ENCODE measurements at places on chromosomes 11 and 22.
A peak's percentile ranks its signal among the peaks of the same experiment; 100 is the strongest.

- DNase-seq, result peak; percentile 61
These were observed 19.3 kb downstream of the CREB3L1 start for GRCh38 chr11:46296528-46297448.

GRCh38 chr11:2215230-2215560 is 43.6 kb upstream of the TH start:
- DNase-seq, result no peak

GRCh38 chr11:120057595-120058581 is 80.0 kb downstream of the TRIM29 start:
- no peak for DNase-seq

DNA sequence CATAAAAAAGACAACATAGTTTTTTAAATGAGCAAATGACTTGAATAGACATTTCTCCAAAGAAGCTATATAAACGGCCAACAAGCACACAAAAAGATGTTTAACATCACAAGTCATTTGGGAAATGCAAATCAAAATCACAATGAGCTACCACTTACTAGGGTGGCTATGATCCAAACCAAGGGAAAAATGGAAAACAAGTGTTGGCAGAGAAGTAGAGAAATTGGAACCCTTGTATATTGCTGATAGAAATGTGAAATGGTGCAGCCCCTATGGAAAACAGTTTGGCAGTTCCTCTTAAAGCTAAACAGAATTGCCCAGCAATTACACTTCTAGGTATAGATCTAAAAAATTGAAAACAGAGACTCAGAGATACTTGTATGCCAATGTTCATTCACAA is 29.0 kb downstream of the PAMR1 start:
- no peak for DNase-seq

- DNase-seq, result no peak
These were observed 191.8 kb downstream of the BLID start for GRCh38 chr11:121924191-121924590.

DNA sequence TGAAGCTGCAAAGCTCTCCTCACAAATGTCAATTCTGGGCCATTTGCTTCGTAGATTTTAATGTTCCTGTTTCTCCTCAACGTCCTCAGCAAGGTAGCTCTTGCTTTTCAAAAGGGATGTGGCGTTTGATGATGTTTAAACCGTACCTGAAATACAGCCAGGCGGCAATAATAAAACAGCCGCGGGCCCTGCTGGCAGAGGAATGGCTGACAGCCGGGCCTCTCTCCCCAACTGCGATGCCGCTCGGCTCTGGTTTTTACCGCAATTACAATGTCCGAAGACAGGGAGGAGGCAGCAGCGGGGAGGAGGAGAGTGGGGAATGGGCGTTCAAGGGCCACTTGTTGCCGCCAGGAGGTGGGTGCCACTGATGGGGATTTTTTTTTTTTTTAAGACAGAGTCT is 27.5 kb downstream of the MACROD1 start:
- DNase-seq, result no peak

DNA sequence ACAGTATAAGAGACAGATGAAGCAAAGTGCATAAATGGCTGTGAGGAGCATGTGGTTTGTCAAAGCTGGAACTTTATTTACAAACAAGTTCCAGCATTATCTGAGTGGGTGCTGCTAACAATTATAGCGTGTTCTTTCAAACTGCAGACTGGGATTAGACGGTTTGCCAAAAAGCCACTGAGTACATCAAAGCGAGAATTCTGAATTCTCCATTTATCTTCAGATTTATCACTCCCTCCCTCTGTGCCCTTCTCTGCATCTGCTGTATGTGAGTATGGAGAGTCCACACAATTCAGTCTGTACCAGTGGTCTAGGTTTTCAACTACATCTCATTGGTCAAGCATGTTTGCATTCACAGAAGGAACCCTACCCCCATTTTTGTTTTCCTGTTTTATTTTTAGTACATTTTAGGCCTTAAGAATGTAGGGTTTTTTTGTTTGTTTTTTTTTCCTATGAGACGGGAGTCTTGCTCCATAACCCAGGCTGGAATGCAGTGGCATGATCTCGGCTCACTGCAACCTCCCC is 18.1 kb upstream of the INCENP start:
- DNase-seq, result no peak

DNA sequence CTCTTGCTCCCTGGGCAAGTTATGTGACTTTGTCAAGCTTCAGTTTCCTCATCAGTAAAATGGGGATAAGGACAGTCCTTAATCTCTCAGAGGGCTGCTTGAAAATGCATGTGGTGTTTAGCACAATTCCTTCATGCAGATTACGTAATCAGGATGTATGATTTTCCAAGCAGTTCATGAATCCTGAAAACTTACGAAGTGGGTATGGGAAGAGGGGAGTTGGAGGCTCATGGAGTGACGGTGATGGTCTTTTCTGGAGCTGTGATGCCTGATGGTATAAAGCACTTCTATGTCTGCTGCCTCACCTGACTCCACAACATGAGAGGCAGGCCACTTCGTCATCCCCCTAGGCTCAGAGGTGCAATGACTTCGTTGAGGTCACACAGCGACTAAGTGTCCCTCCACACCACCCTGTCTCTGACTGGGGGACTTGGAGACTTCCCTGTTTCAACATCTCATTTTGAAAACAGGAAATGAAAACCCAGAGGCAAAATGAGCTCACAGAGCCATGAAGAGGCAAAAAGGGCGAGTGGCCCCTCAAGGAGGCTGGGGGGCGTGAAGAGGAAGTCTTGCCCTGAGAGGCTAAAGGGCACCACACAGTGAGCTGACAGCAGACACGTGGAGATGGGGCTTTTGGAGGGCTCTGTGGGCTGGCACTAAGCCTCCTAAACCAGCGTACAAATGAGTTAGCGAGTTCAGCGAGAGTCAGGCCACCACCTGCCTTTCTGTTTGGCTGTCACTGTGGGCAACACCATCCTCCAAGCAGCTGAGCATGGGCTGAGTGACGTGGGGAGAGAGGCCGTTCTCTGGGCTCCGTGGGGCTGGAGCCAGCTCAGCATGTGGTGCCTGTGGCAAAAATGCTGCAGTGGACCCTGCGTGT is 10.1 kb downstream of the MCM5 start:
- DNase-seq, result no peak

DNA sequence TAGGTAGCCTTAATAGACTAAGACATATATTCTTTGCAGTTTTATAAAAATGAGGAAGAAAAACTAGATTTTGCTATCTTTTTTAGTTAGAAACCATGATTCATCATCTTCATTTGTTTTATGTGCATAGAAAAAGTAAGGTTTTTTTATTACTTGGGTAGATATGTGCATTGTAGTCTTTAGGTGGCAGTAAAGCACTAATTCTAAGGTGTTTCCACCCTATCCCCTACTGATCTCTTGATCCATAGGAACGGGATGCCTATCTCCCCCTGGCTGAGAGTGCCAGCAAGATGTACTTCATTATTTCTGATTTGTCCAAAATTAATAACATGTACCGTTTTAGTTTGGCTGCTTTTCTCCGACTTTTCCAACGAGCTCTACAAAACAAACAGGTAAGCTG is 148.1 kb downstream of the DYNC2H1 start:
- DNase-seq, result peak; percentile 16

DNA sequence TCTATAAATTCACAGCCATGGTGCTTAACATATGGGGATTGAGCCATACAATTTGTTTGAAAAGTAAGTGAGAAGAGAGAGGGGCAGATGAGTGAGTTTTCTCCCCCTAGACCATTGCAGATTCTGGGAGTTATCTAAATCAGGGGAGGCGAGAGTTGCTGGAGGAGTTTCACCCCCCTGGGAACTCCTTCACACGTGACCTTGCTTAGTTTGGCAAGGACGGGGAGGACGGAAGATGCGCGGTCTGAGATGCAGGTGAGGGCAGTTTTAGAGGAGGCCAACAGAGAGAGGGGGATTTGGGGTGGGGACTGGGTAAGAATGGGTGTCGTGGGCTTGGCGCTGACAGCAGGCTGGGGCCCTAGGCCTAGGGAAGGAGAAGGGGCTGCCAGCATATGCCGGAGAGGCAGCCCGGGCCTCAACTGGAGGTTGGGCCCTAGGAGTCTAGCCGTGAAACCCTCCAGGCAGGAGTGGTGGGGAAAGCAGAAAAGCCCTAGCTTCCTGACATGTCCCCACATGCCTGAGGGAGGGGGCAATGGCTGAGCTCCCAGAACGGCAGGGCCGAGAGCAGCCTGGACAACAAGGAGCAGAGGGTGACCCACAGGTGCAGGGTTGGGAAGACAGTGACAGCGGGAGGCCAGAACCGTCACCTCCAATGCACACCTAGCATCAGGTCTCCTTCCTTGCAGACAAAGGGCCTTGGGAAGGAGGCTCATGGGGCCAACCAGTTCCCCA is 63.9 kb downstream of the ELFN2 start:
- no peak for DNase-seq
